ENCODE measurements at places on chromosomes 7 and 10.

GRCh38 chr7:30831227-30831626, 60.0 kb downstream of the MINDY4 start:
- peak; percentile 50 for DNase-seq

DNA sequence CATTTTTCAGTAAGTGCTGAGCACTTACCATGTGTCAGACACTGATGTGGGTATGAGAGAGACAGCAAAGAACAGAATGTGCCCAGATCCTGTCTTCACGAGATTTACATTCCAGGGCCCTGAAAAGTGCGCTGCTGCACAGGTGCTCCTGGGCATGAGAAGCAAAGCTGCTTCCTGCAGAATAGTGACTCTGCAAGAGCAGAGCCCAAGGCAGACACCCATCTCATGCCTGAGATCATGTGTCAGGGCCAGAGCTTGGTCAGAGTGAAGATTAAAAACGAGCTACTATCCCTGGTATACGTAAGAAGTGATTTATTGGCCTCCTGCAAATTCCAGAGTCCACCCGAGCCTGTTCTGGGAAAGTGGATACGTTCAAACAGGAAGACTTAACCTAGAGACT, 824.4 kb downstream of the GRID1 start:
- no peak for DNase-seq

DNA sequence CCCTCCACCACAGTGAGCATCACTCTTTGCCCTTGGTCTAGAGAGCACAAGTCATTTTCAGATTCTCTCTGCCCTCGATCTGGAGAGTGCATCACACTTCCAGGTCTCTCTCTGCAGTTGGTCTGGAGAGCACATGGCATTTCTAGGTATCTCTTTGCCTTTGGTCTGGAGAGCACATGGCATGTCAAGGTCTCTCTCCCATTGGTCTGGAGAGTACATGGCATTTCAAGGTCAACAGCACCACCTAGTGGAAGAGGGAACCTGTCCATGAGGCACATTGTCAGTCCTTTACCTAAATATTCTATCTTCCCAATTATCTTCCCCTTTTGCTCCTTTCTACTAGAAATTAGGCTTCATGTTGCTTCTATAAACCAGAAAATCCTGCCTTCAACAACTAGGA, 1139.4 kb downstream of the XPNPEP1 start:
- DNase-seq = no peak

DNA sequence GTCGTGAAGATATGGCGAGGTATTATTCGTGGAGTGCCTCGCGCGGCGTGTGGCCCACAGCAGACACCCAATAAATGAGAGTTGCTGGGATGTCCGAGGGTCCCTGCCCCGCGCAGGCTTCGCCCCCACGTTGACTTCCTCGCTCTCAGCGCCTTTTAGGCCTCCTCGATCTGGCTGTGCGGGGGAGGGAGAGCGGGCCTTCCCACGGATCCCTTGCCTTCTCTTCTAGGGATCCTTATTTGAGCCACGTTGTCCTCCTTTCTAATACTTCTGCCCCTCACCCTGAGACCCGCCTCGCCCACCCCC, 660 bp downstream of the VCL start:
- no peak for DNase-seq

- no peak for DNase-seq
Observed at GRCh38 chr10:69048103-69048502, 39.8 kb upstream of the SRGN start.

- no peak for DNase-seq
Observed at GRCh38 chr7:2258661-2259365, 16.8 kb downstream of the NUDT1 start.

- DNase-seq = no peak
Observed at GRCh38 chr7:1925349-1925748, 255.3 kb downstream of the ELFN1 start.

DNA sequence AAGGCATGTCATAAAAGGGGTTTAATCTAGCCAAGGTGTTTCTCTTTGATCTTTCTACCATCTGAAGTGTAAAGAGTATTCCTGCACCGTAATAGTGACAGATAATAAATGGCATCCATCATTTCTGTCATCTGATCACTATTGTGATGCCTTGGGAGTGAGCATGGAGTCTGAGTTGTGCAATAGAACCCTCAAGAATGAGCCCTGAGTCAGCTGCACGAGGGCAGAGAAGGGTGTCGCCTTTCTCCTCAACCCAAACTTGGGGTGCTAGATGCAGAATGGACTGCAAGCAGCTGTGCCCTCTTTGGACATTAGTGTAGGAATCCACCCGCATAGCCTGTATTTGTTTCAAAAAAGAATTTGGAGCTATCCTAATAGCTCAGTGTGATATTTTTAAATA, 115.2 kb downstream of the ZNF37A start:
- DNase-seq = no peak

- DNase-seq = no peak
Observed at GRCh38 chr10:50439187-50439586, 184.6 kb downstream of the SGMS1 start.

DNA sequence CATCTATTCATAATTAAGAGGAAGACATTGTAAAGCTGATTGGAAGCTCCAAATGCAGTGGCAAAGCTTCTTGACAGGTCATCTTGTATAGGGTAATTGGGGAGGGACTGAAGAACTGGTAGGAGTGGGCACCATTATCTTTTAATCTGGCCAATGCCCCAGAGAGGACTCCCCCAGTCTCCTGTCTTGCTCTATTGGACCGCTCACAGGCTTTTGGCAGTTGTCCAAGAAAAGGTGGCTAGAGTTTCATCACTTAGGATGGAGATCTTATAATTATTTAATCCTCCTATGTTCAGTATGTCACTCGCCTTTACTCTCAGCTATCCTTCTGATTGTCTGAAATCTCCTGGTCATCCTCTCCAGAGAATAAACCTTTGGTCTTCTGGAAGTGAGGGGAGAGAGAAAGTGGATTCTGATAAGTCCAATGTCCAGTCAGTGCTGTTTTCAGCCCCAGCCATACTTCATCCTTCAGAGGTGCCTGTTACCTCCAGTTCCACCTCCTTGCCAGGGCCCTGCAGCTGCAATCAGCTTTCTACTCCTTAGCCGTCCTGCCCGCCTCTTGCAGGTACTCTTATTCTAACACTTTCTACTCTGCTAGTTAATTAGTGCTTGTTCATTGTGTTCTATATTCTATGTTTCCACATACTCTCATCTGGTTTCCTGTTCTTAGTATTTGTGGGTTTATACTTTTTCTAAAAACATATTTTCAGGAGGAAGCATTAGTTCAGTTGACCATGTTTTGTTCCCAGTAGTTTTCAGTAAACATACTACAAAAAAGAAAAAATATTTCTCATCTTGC, 241.6 kb downstream of the NSUN6 start:
- DNase-seq = peak; percentile 90

GRCh38 chr7:70660819-70661191, 471.1 kb upstream of the GALNT17 start:
- no peak for DNase-seq

DNA sequence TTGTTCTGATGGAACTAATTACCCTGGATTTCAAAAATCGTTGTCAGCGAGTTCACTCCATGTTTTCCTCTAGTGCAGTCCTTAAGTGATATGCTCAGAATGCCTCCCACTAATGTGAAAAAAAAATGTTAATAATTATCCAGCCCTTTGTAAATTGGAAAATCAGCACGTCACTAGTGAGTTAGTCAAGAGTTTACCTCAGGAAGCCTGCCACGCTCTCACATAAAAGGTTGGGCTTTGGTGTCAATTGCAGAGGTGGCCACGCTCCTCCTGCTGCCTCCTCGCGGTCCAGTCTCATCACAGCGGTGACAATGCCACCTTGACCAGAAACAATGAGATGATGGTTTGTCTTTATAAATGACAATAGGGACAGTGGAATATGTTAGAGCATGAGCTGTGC, 22.5 kb downstream of the UPP1 start:
- peak; percentile 50 for DNase-seq

- DNase-seq = no peak
Observed at GRCh38 chr10:124496150-124496549, 34.5 kb downstream of the LHPP start.

DNA sequence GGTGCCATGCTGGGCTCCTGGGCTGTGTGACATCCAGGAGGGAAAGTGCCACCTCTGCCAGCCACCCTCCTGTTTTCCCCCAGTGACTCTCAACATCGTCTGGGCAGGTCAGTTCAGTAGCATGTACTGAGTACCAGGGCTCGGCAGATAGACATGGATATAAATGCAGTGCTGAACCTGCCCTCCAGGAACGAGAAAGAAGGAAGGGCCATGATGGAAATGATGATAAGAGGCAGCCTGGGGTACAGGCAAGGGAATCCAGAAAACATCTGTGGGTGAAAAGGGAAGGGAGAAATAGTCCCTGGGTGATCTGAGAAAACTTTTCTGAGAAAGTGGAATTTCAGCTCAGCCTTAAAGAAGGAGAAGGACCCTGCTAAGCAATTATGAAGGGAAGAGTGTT, 12.1 kb downstream of the CNNM1 start:
- no peak for DNase-seq

- DNase-seq = no peak
Observed at GRCh38 chr10:98878418-98878817, 357.2 kb downstream of the HPSE2 start.

GRCh38 chr10:740936-741431, 51.5 kb upstream of the DIP2C start:
- no peak for DNase-seq

DNA sequence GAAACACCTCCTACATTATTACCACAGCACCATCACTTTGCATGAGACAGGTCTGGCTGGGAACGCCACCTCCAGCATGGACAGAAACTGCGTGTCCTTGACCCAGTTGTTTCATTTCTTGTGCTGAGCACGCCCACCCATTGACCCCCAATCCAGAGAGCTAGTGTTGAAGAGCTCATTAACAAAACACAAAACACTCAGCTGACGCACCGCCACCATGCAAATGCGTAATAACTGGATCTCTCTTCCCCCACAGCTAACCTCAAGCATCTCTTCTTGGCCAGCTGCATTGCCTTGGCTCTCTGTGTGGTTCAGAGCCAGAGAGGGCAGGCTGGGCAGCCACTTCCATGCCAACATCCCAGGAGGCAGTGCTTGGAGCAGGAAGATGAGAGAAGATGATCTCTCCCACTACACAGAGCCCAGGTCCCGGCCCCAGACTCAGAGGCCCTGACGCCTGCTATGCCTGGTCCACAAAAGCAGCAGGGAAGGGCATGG, 173.5 kb downstream of the PLXNA4 start:
- no peak for DNase-seq

- DNase-seq = no peak
Observed at GRCh38 chr10:55820478-55820877, 540.6 kb downstream of the ZWINT start.

DNA sequence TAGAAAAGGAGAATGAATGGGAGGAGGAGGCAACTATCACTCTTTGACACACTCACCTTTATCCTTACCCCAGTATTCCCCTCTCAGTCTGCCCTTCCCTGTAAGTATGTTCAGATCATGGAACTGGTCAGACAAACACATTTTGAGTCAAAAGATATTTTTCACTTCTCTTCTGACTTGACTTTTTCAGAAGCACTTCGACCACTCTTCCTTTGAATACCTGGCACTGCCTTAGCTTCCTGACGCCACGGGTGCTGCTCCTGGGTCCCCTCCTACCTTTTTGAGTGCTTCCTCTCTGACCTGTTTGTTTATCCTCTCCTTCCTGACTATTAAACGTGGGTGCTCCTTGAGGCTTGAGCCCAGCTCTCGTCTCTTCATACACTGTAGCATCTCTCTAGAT, 19.8 kb upstream of the C10orf67 start:
- DNase-seq = no peak

- DNase-seq = no peak
Observed at GRCh38 chr7:134714470-134715205, 64.8 kb upstream of the CALD1 start.

DNA sequence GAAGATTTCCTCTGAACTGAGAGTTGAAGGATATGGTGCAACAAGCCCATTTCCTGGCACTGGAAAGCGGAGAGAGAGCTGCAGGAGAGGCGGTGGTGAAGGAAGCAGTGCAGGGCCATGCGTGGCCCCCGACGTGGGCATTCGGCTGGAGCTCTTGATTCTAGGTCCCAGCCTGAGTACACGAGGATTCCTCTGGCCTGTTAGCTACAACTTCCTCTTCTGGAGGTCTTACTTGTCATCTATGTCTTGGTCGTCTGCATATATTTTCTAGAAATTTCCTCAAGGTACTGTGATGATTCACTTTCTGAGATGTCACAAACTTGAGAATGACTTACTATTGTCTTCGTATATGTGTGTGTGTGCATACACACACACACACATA, 59.2 kb upstream of the JAZF1 start:
- DNase-seq = no peak

GRCh38 chr7:128379900-128380479, 18.5 kb upstream of the PRRT4 start:
- no peak for DNase-seq

DNA sequence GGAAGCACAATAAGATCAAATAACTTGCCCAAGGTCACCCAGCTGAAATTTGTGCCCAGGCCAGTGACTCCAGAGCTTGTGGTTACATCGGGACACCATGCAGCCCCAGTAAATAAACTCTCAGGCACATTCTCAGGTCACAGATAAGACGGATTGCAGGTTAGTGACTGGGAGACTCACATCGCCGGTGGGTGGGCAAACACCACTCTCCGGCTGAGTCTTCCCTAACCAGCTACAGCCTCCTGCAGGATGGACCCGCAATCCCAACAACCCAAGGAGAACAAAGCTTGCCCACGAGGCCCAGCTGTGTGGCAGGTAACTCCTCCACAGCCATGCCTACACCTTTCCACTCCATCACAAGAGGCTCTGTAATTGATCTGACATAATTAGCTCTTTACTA, 81.7 kb upstream of the EFCAB10 start:
- no peak for DNase-seq

DNA sequence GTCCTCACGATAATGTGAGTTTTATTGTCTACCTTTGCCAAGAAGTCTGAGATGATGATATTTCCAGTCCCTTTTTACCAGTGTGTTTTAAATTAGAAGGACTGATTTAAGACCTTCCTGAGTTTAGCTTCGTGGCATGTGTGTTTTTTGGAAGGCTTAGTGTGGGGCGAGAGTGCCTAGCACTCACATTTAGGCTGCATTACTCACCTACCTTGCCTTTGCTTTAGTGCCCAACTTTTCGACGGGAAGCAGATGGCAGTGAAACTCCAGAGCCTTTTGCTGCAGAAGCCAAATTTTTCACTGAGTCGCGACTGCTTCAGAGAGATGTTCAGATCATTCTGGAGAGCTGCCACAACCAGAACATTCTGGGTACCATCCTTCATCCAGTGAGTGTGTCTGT, 50.9 kb downstream of the SND1 start:
- no peak for DNase-seq

Measured in esophagus muscularis mucosa (tissue), 4 donors.